ENCODE measurements at places on chromosomes 3 and 15. TPM values are rescaled to one million over a fixed set of nuclear protein-coding genes. Genes with fewer than 3 reads are reported as not detected.

Gene CLDN18
- 0.09 TPM for total RNA-seq

Gene ANKRD63
- total RNA-seq, result not detected

Gene TRIM42
- total RNA-seq, result not detected

Gene TM4SF4
- total RNA-seq, result not detected

Gene PRTG
- total RNA-seq, result 4.9 TPM

Gene GOLGA6B
- total RNA-seq, result not detected

Gene CFAP161
- not detected for total RNA-seq

Gene IL5RA
- total RNA-seq, result 0.49 TPM

Gene FBXL22
- 0.71 TPM for total RNA-seq

Gene GOLGA6L24
- total RNA-seq, result not detected

Gene CFAP100
- 1.5 TPM for total RNA-seq

Gene HGD
- total RNA-seq, result 0.40 TPM

Gene IMPG2
- total RNA-seq, result 0.22 TPM

Gene NTRK3
- 28.4 TPM for total RNA-seq

Gene SLC35A5
- total RNA-seq, result 42.8 TPM

Gene ACKR4
- total RNA-seq, result 3.1 TPM

Gene FOXB1
- not detected for total RNA-seq

Gene SLC28A1
- total RNA-seq, result 0.45 TPM

Gene GOLGA6L9
- 3.2 TPM for total RNA-seq

Gene CCR3
- not detected for total RNA-seq

Gene BBX
- total RNA-seq, result 93.6 TPM

Gene CYP1A2
- total RNA-seq, result not detected

Gene EPHA3
- 12.6 TPM for total RNA-seq

Gene KPNA4
- 62.0 TPM for total RNA-seq

Gene SKIL
- total RNA-seq, result 85.2 TPM

Gene SEMA5B
- 10.1 TPM for total RNA-seq

Gene COLQ
- 6.3 TPM for total RNA-seq

Gene PPIB
- total RNA-seq, result 218 TPM

Gene GOLGA6L7
- not detected for total RNA-seq

Gene EFCC1
- total RNA-seq, result 1.6 TPM

Gene UPK1B
- total RNA-seq, result 0.98 TPM

Gene EHHADH
- 6.2 TPM for total RNA-seq

Gene RAP2B
- total RNA-seq, result 16.4 TPM

Gene CELF6
- 3.3 TPM for total RNA-seq

Gene MEX3B
- total RNA-seq, result 3.3 TPM

Gene NR2E3
- total RNA-seq, result not detected

Gene ATP13A5
- total RNA-seq, result not detected

Gene RGMA
- 47.1 TPM for total RNA-seq

Gene GOLGA8G
- total RNA-seq, result not detected

Gene B3GALNT1
- total RNA-seq, result 9.7 TPM

Gene SERINC4
- total RNA-seq, result 0.31 TPM

Gene MRPL3
- total RNA-seq, result 45.3 TPM

Gene BFSP2
- total RNA-seq, result not detected

Gene PDZRN3
- total RNA-seq, result 37.9 TPM

Gene CCR8
- not detected for total RNA-seq

Gene EXD1
- not detected for total RNA-seq

Gene RASGRF1
- total RNA-seq, result 3.0 TPM
